ENCODE measurements at places on chromosomes 2 and 18.

- no peak for DNase-seq
Measured at GRCh38 chr2:135512099-135512498, 18.9 kb downstream of the ZRANB3 start.

DNA sequence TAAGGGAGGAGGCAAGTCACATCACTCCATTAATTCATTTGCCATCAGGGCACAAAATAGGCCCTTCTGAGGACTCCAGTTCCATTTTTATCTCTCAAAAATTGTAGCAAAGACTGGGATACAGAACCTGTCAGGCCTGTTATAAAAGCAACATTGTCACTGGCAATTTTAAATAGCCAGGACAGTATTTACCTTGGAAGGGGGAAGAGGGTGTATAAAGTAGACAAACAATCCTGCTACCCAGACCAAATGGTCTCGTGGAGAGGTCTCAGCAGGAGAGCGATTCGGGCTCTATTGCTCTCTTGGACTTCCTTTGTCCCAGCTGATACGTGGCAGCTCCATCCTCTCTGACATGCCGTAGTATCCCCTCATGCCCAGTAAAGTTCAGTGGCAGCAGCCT is 740.3 kb upstream of the HS6ST1 start:
- no peak for DNase-seq

DNA sequence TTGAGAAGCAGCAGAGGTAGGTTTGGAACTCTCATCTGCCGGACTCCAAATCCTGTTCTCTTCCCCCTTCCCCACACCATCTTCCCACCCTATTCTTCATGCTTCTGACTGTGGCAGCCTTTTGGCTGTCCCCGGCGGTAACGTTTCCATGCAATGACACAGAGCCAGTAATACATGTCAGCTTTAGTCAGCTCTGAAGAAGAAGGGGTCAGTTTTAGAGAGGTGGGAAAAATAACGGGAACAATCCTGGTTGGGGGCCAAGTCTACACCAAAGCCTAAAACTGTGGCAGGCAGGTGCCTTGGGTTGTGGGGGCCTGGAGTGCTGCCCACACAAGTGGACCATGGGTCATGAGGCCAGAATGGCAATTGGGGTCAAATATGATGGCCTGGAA is 106.8 kb downstream of the LPIN1 start:
- no peak for DNase-seq

GRCh38 chr2:119448427-119449141 is 16.9 kb downstream of the TMEM37 start:
- DNase-seq: no peak

DNA sequence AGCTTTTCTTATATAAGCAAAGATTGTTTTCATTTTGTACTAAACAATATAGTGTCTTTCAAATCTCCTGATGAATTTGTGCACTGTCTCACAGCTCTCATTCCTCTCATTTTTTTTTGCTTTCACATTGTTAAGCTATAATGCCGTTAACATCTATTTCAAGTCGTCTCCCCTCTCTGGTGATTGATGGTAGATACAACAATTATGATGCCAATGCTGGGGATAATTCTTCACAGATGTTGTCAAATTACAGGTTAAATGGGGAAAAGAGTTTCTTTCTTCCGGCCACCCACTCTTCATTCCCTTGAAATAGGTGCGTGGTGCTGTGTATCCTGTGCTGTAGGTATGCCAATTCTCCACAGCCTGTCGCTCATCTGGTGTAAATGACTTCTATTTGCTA is 1053.7 kb upstream of the ZEB2 start:
- no peak for DNase-seq

DNA sequence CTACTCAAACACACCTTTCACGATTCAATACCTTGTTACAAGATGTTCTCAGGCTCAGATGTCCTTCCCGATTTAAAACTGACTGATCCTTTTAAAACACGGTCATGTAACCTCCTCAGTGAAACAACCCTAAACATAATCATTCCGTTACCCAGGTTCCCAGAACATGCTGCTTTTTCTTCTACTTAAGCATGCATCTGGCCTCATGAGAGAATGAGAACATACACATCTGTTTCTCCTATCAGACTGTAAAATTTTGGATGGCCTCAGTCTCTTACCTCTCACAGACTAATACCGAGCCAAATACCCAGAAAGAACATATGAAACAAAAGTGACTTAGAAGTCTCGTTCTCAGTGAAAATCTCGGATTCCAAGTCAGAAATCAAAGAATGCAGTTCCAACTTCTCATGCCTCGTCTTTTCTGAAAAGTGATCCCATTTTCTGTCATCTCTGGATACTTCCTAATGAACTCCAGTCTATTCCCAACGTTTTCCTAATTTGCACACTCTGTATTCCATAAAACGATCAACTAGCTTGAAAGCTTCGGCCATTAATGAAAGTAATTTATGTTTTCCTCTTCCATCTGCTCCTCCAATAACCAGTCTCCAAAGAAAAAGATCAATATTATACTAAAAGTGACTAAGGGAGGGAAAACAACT is 919 bp downstream of the SF3B1 start:
- no peak for DNase-seq

DNA sequence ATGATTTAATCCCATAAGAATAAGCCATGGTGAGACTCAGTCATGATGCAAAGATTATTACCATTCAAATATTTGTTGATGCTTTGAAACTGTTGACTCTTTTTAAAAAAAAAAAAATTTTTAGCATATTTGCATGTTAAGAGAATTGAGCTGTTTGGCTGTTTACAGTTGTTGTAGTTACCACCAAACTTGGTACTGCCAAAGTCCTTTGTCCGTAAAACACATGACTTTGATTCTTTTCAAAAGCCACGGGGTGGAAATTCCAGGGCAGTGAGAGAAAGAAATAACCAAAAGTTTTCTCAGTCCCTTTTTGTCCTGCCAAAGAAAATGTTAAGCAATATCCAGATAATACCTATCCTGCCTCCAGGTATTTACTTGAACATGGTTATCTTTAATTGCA is 474.8 kb downstream of the METTL4 start:
- no peak for DNase-seq

DNA sequence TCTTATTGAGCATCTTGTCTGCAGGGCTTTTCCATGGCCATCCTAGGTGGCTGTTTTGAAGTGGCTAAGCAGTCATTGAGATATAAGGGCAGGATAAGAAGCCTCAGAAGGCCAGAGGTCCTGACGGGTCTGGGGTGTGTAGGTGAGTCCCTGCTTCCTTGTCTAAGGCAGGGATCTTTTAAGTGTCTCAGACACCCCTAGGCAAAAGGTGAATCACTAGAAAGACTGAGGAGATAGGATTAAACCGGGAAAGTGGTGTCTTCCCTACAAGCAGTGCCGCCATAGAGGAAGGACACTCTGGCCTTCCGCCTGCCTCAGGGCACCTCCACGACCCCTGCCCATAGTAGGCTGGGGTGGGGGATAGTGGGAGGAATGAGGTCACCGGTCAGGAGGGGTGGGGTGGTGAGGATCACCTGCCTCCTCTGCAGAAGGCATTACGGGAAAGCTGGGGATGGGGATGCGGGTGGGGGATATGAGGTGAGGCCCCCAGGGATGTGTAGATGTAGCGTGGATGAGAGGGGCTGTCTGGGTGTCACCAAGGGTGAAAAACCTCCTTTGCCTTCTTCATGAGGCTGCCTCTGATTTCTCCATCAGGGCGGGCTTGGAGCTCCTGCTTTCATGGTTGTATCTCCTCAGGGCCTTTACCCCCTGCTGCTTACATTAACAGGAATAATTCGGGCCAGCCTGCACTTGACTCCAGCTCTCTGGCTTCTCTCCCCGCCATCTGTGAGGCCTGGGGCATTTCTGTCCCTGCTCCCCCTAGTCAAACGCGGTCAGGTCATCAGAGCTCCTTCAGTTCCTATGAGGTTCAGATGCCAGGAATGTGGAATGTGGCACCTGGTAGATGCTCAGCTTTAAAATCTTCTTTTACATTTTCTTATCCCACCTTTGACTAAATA is 244.0 kb downstream of the DYSF start:
- DNase-seq: no peak

DNA sequence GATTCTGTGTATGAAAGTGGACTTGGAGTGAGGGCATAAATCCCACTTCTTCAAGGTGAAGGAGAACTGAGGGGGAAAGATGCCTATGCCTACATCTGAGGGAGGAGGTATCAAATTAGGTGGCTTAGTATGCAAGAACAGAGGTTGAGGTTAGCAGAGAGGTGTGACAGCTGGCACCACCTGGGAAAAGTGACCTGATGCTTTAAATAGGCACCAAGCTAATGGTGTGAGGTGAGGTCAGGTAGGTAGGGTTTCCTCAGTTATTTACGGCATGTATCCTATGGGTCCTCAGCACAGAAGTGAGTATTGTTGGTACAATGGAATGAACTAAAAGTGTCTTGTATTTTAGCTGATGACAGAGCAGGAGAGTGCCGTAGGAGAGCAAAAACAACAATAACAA is 367.1 kb downstream of the CLIP4 start:
- DNase-seq: no peak

DNA sequence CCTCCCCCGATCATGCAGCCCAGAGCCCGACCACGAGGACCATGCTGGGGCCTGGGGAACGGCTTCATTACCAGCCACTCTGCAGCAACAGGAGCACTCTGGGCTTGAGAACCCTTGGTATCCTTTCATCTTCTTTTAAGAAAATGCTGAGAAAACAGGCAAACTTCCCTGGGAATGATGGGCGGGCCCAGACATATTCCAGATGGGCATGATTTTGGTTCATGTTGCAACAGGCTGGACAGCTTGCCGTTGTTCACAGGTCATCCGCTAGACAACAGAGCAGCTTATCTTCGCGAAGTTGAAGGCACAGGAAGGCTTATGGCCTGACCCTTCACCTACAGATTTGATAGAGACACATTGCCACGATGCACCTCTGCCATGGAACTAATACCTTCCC is 121.0 kb downstream of the KLHL29 start:
- DNase-seq: peak; percentile 71

DNA sequence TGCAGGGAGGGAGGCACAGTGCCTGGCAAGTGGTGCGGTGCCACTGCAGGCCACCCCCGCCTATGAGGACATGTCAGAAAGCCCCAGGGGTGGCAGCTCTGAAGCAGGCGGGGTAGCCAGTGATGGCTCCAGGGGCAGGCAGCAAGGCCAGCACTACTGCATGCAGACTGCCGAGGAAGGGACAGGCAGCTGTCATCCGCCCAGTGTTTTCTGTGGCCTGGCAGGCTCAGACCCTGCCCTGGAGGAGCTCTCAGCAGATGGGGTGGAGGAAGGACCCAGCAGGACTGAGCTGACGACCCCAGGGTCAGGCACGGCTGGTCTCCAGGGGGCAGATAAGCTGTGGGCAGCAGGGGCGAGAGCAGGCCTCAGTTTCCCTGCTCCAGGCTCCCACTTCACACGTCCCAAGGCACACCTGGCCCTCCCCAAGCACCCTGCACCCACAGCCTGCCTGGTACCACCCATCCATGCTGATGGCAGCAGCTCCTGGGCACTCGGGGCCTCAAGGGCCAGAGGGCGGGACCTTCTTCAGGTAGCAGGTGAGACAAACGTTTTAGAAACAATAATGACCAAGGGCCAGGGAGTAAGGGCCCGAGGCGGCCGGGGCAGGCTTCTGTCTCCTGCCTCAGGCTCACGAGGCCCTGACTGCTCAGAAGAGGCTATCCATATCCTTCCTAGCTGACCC is 48.5 kb downstream of the HS6ST1 start:
- DNase-seq: no peak

- no peak for DNase-seq
Measured at GRCh38 chr2:142973160-142973821, 95.8 kb downstream of the KYNU start.

DNA sequence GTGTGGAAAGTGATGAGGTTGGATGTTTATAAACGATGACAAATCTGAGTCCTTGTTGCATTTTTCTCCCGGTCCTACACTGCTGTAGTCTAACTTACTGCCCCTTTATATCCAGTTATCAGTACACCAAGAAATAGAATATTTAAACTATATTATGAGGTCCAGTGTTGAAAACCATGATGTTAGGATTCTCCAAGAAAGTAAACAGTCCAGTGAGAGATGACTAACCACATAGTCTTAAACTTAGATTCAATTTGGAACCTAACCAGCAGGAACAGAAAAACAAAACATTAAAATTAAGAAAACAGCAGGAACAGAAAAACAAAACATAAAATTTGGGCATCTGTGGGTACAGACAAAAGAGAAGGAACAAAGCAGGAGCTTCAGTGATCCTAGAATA is 143.2 kb downstream of the TPGS2 start:
- DNase-seq: no peak

DNA sequence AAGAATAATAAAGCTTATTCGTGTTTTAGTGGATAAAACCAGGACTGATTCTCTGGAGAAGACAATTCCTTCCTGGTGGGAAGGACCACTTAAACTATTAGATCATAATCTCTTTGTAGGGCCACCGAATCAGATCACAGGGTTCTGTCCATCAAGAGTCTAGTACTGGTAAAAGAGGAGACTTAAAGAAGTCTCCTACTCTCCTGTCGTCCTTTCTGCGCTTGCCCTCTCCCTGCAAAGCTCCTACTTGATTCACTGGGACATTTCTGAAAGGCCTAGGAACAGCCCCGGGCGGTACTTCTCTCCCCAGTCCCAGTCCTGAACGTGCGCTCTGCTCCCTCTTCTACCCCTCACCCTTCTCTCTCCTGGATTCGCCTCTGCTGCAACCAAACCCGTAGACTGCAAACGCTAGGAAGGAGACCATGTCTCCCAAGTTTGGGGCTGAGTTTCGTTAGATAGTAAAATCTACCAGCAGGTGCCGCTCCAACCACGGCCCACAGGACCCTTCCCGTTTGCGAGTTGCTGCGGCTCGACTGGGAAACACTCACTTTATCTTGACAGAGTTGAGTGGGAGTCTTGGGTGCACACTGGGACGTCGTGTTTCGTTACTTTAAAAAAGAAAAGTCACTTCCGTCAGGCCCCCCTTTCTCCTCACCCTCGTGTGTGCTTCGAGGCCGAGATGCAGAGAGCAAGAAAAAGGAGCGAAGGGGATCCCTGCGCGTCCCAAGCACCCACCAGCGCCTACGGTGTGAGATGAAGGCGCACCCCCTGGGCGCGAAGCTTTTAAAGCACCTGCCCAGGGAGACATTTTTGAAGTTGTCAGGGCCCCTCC is 923 bp downstream of the FIGLA start:
- DNase-seq: peak; percentile 76

DNA sequence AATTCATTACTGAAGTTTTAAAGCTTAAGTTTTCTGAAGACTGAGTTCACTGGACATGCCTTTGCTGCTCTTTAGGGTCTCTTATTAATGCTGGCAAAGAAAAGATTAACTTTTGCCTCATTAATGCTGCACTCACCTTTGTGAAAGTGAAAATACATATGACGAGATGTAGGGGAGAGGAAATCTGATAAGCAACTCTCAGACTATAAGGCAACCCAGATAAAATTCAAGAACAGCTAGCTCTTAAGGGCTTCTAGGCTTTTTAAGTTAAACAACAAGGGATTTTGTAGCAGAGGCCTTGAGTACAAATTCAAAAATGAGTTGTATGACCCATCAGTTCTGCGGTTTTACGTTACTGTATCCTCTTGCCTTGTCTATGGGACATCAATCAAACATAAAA is 143.7 kb downstream of the USP34 start:
- no peak for DNase-seq

DNA sequence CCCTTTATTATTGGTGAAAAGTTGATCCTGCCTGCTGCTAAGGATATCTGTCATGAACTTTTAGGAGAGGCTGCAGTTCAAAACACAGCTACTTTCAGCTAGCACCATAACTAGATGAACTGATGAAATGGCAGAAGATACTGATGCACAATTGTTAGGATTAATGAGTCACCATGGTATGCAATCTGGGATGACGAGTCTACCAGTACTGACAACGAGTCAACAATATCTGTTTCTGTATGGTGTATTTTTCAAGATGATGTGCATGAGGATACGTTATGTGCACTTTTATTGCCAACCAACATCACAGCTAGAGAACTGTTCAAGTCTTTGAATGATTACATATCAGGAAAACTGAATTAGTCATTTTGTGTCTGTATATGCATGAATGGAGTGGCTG is 68.7 kb downstream of the NETO1 start:
- DNase-seq: no peak

Data from AG20443 (cell line).